Activated CD8-positive, alpha-beta memory T cell treated with anti-CD3 and anti-CD28 coated beads for 24 hours (primary cell): ENCODE measurements at places on chromosomes 1 and 21.

GRCh38 chr1:119660253-119661083 lies 12.4 kb upstream of the ZNF697 start:
- no peak for DNase-seq

DNA sequence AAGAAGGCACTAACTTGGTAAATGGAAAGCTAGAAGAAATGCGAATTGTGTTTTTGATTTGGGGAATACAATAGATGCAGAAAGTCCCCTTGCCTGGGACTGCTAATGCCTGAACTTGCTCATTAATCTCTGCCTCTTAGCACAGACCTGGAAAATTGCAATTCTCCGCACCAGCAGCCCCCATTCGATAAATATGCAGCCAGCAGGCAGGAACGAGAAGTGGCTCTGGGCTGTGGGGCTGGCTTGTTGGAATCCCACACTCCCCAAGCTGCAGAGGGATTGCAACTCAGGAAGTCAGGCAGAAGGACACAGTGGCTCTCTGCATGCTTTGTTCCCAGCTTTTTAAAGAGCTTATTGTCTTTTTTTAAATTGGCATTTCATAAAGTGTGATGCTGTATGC lies 51.3 kb downstream of the PCP4 start:
- no peak for DNase-seq

GRCh38 chr1:27887215-27888021 lies 15.1 kb downstream of the THEMIS2 start:
- DNase-seq: no peak

DNA sequence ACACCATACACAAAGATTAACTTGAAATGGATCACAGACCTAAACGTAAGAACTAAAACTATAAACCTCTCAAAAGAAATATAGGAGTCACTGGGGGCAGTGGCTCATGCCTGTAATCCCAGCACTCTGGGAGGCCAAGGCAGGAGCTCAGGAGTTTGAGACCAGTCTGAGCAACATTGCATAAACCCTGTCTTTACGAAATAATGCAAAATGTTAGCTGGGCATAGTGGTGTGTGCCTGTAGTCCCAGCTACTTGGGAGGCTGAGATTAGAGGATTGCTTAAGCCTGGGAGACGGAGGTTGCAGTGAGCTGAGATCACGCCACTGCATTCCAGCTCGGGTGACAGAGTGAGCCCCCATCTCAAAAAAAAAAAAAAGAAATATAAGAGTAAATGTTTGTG lies 46.7 kb upstream of the SERBP1 start:
- no peak for DNase-seq

- DNase-seq: no peak
Measured at GRCh38 chr1:16014509-16015482, 3.0 kb downstream of the HSPB7 start.

- no peak for DNase-seq
Measured at GRCh38 chr1:197735461-197735860, 39.8 kb downstream of the DENND1B start.

GRCh38 chr21:24994717-24995116 lies 612.6 kb downstream of the MRPL39 start:
- DNase-seq: no peak

GRCh38 chr1:10651389-10651766 lies 145.1 kb downstream of the CASZ1 start:
- DNase-seq: no peak

GRCh38 chr1:63922848-63923247 lies 149.0 kb downstream of the ROR1 start:
- DNase-seq: no peak

- no peak for DNase-seq
Measured at GRCh38 chr1:219126377-219126776, 47.3 kb upstream of the LYPLAL1 start.

- DNase-seq: no peak
Measured at GRCh38 chr1:157110686-157111085, 11.1 kb upstream of the ETV3L start.

DNA sequence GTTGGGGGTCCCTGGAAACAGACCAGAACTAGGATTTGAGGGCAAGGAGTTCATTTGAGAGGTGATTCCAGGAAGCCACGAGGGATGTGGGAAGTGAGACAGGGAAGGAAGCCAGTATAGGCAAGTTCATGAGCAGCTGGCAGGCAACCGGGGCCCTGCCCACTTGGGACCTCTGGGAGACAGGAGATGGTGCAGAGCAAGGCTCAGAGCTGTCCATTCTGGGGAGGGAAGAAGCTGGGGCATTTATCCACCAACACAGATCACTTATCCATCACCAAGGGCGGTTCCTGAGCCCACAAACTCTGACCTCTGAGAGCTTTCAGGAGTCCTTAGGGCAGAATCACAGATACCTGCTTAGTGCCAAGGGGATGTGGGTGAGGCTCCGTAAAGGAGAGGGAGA lies 16.8 kb downstream of the EDN2 start:
- DNase-seq: no peak

GRCh38 chr1:98145655-98146054 lies 224.8 kb upstream of the DPYD start:
- no peak for DNase-seq

DNA sequence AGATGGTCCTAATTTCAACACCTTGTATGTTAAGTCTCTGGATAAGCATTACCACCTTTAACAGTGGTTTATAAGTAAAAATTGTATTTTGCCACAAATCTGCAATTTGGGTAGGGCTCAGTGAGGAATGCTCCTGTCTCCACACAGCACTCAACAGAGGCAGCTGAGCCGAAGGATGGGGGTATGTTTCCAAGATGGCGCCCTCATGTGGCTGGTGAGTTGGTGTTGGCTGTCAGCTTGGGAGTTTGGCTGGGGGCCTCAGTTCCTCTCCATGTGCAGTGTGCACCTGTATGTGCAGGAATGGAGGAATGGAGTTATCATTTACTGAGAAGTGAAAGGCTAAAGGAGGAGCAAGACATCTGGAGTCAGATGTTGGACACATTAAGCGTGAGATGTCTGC lies 136.8 kb downstream of the GABPA start:
- DNase-seq: no peak

DNA sequence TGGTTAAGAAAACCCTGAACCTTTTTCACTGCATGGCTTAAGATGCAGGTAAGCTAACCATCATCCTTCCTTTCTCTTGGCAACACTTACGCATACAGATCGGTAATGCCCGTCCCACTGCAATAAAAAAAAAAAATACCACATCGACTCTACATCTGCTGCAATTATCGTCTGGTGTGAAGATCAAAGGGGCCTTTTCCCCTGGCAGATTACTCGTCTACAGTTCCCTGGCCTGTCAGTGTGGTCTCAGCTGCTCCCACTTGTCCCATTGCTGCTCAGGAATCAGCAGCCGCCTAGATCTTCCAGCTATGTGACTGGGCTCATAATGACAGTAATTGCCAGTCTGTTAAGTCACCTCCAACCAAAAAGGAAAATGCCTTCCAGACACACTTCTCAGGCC lies 133.1 kb downstream of the SETD4 start:
- no peak for DNase-seq

DNA sequence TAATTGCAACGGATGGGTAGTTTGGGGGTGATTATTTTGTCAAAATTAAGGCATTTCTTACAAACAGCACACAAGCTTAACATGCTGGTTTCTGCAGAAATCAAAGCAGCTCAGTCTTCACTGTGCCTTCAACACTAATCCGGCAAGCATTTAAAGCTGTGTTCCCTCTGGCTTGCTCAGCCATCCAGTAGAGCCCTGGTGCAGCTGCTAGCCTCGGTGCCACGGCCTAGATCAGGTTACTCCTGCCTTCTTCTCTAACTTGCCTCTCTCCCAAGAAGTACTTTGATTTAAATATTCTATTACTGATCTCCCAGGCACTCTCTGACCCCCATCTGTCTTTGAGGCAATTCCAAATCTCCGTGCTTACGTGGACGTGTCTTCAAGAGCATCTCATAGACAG lies 85.6 kb downstream of the GREM2 start:
- DNase-seq: no peak

GRCh38 chr1:80646053-80646452 lies 1154.7 kb upstream of the ADGRL2 start:
- no peak for DNase-seq

GRCh38 chr1:184655185-184655584 lies 99.5 kb downstream of the EDEM3 start:
- no peak for DNase-seq

GRCh38 chr1:58149271-58149812 lies 397.2 kb downstream of the OMA1 start:
- DNase-seq: no peak

- no peak for DNase-seq
Measured at GRCh38 chr1:156929596-156930238, 9.3 kb downstream of the LRRC71 start.

DNA sequence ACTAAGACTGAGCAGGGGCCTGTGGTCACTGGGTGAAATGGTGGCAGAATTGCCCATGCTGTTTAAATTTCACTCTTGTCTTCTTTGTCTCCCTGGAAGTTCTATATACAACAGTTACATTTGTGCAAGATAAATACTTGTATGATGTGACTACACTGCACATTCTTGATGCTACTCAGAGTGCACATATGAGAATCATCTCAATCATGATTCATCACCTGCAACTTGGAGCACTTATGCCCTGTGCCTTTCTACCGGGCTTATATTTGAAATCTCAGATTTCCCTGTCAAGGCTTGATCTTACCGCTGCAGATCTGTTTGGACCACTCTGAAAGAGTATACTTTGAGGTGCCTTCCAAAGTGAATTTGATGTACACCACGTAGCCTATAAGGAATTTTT lies 10.6 kb downstream of the PGM1 start:
- DNase-seq: no peak

DNA sequence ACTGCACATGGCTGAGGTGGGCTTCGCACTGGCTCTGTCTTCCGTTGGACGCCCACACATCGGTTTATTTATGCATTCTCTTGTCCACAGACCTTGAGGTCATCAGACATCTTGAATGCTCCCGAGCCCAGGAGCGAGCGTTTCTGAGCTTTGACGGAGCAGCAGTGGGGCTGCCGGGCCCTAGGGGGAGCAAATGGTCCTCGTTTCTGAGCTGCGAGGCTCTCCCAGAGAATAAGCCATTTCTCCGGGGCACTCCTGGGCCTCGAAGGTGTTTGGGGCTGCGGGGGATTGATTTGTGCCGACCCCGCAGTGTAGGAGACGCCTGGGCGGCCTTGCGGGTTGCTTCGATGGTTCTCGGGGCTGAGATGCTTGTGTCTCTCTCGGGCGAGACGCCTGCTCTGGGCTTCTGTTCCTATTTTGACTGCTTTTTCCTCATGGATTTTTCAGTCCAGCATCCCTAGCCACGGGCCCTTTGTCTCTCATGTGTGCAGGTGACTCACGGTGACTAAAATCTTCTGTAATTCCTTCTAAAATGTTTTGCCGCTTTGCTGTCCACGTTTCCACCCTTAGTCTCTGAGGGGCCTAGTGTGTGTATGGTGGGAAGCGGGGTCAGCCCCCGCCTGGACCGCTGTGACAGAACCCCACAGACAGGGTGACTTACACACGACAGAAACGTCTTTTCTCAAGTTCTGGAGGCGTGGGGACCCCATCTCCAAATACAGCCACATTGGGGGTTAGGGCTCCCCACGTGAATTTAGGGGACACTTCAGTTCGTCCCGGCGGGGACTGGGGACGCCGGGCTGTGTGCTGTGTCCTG lies 62.1 kb downstream of the FAAP20 start:
- DNase-seq: no peak

GRCh38 chr1:230113593-230114236 lies 46.7 kb downstream of the GALNT2 start:
- DNase-seq: no peak

GRCh38 chr1:222106377-222106776 lies 364.5 kb upstream of the DUSP10 start:
- DNase-seq: no peak

DNA sequence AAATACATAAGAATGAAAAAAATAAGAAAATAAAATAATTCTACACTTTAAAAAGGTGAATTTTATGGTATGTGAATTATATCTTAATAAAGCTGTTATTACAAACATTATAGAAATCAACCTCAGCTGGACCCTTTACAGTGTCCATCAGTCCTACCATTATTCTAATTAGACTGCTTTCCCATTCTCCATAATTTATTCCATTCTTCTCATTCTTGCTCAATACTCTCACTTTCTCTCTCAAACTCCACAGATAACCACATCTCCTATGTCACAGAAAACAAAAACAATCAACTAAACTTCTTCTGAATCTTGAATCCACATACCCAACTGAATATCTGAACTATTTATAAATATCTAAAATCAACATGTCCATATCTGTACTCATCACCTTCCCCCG lies 11.6 kb downstream of the HFM1 start:
- DNase-seq: no peak

DNA sequence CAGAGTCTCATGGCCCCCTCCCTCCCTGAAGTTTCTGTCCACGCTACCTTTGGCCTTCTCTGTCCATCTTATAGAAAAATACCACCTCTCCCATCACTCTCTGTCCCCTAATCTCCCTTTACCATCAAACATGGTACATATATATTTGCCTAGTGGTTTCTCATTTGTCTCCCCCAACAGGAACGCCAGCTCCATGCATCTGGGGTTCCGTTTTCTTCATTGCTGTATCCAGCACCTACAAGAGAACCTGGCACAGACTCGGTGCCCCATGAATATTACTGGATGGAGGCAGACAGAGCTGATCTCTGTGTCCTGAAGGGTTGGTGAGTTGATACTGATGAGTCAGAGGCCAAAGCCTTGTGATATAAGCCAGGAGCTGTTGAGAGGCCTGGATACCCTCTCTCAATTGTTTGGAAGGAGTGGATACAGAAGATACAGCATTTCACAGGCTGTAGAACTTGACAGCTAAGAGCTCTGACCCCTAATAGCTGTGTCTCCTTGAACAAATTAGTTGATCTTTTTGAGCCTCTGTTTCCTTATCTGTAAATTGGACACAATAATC lies 21.9 kb downstream of the HEYL start:
- DNase-seq: no peak
